T-cell (primary cell): ENCODE measurements at places on chromosomes 4 and X. TPM values are rescaled to one million over a fixed set of nuclear protein-coding genes. Genes with fewer than 3 reads are reported as not detected.

The CXXC4 gene
- total RNA-seq = 0.14 TPM

The MGST2 gene
- 1.9 TPM for total RNA-seq

The NOA1 gene
- 22.8 TPM for total RNA-seq

The TACR3 gene
- not detected for total RNA-seq

The CPZ gene
- 0.18 TPM for total RNA-seq

The CNKSR2 gene
- total RNA-seq = 12.6 TPM

The MGARP gene
- total RNA-seq = 0.61 TPM

The MANBA gene
- total RNA-seq = 22.4 TPM

The MMRN1 gene
- total RNA-seq = 0.47 TPM

The SULT1B1 gene
- 22.6 TPM for total RNA-seq

The ZNF280C gene
- total RNA-seq = 7.0 TPM

The SLITRK4 gene
- not detected for total RNA-seq

GRCh38 chr4:110710070-110710469, 87.2 kb upstream of the PITX2 start:
- DNase-seq = no peak

- no peak for DNase-seq
These were observed 20.9 kb downstream of the NFKB1 start for GRCh38 chr4:102522031-102522440.

DNA sequence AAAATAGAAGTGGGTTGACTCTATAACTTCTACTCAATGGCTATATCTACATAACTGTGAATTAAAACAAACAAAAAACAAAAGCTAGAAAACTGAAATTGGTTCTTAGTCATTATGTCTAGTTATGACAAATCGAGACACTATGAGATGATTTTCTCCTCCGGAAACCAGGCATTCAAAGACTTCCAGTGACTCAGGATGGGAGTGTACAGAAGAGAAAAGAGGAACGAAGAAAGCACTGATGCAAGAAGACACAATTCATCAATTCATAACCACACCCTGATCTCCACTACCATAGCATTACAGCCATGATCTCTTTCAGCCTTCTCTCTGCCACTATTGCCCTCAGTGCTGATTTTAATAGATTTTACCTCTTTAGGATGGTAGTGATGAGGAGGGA, 253.6 kb downstream of the CBLL2 start:
- DNase-seq = no peak

GRCh38 chr4:8372506-8372905, 68.0 kb downstream of the ACOX3 start:
- DNase-seq = no peak

GRCh38 chrX:10015355-10015722, 48.2 kb downstream of the CLDN34 start:
- no peak for DNase-seq

DNA sequence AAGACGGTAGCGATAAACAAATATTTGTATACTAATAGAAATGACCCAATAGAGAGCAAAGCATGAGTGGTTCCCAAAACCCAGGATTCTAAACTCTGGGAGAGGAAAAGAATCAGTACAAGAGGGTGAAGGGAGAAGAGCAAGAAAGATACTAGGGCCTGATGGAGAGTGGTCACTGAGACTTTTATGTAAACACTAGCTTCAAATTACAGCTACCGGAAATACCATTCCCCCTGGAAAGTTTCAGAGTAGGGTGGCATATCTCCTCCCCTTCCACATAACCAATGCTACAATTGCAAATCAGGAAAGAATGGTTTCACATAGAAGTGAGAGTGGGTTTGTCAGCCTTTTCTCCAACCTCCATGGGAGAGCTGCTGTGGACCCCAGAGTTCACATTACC, 77.1 kb downstream of the EIF4E start:
- no peak for DNase-seq

DNA sequence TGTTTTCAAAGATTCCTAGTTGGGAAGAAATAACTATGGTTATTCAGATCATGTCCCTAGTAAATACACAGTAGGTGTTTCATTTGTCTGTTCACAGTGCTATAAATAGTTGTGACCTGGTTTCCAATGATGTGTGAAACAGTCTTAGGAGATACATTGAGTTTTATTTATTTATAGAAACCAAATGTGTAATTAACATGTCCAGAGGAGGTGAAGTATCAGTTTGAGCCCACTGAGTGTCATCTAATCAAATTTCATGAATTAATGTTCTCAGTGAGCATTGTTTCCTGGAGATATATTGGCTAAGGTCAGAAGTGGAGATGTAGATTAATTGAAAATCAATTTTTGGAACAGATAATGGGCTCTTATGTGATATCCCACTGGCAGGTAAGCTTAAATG, 996.3 kb downstream of the FSTL5 start:
- no peak for DNase-seq

DNA sequence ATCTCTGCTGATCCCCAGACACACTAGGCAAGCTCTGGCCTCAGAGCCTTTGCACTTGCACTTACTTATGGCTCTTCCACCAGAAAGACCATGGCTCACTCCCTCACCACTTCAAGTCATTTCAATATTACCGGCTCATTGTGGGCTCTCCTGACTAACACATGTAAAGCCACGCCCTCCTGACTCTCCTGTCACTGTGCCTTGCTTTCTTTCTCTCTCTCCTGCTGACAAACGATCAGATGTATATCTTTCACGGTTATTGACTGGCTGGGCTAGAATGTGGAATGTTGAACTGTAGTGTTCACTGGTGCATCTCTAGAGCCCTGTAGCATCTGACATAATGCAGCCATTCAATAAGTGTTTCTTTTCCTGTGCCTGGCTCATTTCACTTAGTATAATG, 425.1 kb downstream of the RAB28 start:
- no peak for DNase-seq

GRCh38 chr4:111781611-111782010, 363.6 kb upstream of the FAM241A start:
- no peak for DNase-seq

DNA sequence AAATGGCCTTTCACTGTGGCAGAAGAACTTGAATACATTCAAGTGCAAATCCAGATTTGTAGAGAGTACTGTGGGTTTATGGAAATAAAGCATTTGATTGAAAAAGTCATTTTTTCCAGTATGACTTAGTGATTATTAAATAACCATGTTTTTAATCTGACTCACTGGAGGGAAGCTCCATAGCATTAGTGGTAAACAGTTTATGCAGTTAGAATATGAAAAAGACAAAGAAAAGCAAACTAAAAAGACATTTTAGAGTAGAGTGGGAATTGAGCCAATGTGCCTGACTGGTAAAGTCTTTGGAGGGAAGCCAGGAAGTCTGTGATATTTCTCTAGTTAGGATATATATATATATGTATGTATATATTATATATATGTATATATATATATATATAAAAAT, 53.4 kb downstream of the FAT4 start:
- no peak for DNase-seq

GRCh38 chr4:78237360-78237759, 180.2 kb downstream of the FRAS1 start:
- DNase-seq = no peak

- peak; percentile 55 for DNase-seq
These were observed 186.9 kb downstream of the LRBA start for GRCh38 chr4:150828159-150828558.

DNA sequence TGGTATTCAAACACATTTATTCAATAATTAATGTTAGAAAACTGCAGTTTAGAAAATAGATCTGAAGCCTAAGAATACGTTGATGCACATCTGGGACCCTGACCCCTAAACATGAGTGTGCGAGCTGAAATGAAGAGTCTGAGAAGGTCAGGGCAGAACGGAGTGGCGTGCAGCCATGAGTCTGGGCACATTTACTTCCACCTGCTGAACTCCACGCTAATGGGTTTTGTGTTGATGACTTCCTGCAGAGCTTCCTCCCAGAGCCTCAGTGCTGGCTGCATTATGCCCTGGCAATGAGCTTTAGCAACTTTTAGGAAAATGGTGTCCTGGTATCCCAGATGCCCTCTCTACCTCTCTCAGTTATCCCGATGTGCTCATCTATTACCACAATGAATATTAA, 53.1 kb downstream of the FAM114A1 start:
- DNase-seq = no peak
